ENCODE measurements at places on chromosomes 11 and 22. TPM values are rescaled to one million over a fixed set of nuclear protein-coding genes. Genes with fewer than 3 reads are reported as not detected.
A peak's percentile ranks its signal among the peaks of the same experiment; 100 is the strongest.

DNA sequence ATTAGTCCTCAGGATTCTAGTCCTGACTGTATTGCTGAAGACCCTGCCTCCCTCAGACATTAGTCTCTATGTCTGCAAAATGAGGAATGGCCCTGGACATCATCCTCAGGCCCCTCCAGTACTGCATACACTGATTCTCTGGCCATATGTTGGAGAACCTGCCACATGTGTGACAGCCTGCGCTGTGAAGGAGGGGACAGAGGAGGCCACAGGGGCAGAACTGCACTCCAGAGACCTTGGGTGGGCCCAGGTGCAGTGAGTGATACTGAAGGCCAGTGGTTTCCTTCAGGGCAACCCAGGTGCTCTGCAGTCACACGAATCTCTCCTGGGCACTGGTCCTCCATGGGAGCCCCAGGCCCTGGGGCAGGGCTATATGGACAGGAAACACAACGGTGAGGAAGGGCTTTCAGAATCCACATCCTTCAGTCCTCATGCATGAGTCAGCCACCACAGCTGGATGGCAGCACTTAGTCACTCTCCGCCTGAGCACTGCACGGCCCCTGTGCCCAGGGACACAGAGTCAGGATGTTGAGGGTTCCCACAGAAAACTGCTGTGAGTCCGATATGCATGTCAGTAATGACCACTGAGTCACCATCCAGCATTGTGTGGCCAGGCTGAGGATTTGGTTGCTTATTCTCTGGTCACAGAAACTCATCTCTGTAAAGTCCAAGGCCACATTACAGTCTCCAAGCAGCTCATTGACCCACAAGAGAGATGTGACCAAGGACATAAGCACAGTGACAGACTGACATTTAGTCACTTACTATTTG, 39.7 kb downstream of the ME3 start:
- H3K4me3 ChIP-seq = no peak overlapping the region
- no peaks in the 10 kb centered on the region for H3K27me3 ChIP-seq
- no peaks in the 10 kb centered on the region for H3K4me1 ChIP-seq
- H3K27ac ChIP-seq = no peak overlapping the region

DNA sequence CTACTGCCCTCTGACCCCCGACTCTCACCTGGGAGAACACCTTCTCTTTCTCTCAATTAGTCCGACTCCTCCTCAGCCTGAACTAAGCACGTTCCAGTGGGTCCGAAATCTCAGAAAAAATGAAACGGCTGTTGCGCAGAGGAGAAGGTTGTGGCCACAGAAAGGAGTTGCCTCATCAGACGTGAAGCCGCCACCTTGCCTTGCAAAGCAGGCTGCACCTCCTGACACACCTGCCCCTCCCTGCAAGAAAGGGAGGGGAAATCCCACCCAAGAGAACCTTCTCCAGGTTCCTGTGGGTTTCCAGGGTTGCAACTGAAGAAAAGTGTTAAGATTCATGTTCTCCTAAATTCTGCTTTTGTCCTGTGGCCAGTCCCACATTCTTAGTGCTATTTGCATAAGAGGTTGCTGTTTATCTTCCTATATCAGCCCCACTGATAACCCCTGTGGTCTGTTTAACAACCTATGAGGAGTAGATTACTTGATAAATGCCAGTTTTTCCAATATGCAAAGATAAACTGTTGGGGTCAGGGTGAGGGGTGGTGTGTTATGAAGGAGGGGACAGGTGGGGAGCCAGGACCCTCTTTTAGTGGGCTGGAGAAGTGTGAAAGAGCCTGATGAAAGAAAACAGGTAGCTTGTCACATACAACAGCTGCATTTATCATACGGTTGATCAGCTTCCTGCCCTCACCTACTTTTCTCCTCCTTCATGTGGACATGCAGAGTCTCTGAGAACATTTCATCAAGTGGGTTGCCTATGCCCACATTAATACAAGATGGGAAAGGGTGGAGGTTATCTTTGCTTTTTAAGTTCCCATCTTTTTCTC, 18.2 kb downstream of the ZBTB16 start:
- peaks cover 75% of the 10 kb centered on the region for H3K4me1 ChIP-seq
- H3K4me3 ChIP-seq = no peak overlapping the region
- no peaks in the 10 kb centered on the region for H3K36me3 ChIP-seq
- H3K27me3 ChIP-seq = no peaks in the 10 kb centered on the region

GRCh38 chr22:22714600-22715335, 70.4 kb downstream of the GGTLC2 start:
- no peak overlapping the region for H3K27ac ChIP-seq
- no peak overlapping the region for H3K4me3 ChIP-seq
- no peaks in the 10 kb centered on the region for H3K27me3 ChIP-seq
- no peak for DNase-seq
- H3K36me3 ChIP-seq = no peaks in the 10 kb centered on the region

- H3K4me3 ChIP-seq = no peak overlapping the region
- DNase-seq = no peak
- H3K27ac ChIP-seq = no peak overlapping the region
- H3K36me3 ChIP-seq = peaks cover 16% of the 10 kb centered on the region
- H3K4me1 ChIP-seq = no peaks in the 10 kb centered on the region
Observed at GRCh38 chr11:117410861-117411710, 83.4 kb downstream of the CEP164 start.

The NCAM1 gene
- not detected for polyA plus RNA-seq

The RCN1 gene
- 10.2 TPM for polyA plus RNA-seq

DNA sequence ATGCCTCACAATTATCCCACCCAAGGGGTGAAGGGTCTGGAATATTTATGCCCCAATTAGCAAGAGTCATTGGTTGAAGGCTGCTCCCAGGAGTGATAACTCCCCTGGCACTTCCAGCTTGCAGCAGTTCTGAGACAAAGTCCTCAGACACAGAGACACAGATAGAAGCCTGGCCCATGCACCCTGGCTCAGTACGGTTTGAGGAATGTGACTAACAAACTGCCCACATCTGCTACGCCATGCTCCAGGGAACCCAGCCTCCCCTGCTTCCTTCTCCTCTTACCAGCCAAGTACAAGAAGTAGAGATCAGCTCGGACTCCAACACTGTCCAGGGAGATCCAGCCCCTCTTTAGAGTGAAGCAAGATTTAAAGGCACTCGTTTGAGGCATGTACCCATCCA, 48.5 kb upstream of the BMAL1 start:
- no peak for DNase-seq
- no peaks in the 10 kb centered on the region for H3K4me1 ChIP-seq
- H3K27ac ChIP-seq = no peak overlapping the region

DNA sequence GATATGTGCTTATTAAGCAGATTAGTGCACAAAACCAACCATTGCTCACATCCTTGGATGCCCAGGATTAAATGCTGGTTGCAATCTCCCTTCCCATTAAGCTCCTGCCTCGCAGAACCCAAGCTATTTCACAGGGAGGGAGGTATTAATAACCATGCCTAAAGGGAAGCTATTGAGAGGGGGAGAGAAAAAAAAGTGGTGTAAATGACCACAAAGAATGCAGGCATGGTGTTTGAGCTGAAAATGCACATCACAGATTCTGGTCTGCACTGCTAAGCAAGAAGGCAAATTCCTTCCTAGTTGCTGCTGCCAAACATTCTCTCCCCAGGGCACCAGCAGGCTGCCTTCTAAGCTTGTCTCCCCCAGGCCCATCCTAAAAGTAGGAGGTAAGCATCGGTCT, 92.0 kb upstream of the ISX start:
- DNase-seq = no peak
- no peak overlapping the region for H3K4me3 ChIP-seq
- H3K36me3 ChIP-seq = no peaks in the 10 kb centered on the region
- no peaks in the 10 kb centered on the region for H3K27me3 ChIP-seq
- H3K4me1 ChIP-seq = no peaks in the 10 kb centered on the region

The DEPDC7 gene
- 0.37 TPM for polyA plus RNA-seq

The C22orf39 gene
- polyA plus RNA-seq = 58.3 TPM

DNA sequence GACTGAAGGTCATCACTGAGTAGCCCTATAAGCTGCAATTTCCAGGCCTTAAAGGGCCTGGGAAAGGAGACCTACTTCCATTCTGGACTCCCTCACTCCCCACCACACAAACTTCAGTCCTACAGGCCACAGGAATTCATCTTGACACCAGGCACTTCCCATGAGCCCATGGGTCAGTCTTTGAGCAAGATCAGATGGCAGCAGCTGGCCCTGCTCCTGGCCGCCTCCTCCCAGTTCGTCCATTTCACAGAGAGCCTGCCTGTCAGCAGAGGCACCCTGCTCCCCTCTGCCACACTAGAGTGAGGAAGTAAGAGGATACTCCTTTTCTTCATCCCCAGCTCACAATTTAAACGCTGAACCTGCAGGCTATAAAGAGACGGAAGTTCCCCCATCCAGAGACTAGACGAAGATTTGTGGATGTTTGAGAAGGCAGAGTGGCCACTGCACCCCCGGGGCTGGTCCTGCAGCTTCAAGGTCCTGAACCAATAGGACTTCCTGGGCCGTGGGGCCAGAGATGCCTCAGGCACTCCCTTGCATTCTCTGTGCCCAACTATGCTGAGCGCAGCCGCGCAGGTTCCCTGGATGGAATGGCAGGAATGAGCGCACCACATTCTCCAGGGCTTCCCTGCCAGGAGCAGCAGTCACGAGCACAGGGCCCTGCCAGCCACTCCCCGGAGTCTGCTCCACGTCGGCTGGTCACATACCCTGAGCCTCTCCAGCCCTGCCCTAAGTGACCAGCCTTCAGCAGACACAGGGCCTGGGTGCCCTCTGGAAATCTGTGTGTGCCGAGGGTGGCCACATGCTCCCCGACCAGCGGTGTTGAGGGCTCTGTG, 33.5 kb upstream of the BID start:
- DNase-seq = no peak
- no peaks in the 10 kb centered on the region for H3K27me3 ChIP-seq
- H3K4me3 ChIP-seq = no peak overlapping the region

DNA sequence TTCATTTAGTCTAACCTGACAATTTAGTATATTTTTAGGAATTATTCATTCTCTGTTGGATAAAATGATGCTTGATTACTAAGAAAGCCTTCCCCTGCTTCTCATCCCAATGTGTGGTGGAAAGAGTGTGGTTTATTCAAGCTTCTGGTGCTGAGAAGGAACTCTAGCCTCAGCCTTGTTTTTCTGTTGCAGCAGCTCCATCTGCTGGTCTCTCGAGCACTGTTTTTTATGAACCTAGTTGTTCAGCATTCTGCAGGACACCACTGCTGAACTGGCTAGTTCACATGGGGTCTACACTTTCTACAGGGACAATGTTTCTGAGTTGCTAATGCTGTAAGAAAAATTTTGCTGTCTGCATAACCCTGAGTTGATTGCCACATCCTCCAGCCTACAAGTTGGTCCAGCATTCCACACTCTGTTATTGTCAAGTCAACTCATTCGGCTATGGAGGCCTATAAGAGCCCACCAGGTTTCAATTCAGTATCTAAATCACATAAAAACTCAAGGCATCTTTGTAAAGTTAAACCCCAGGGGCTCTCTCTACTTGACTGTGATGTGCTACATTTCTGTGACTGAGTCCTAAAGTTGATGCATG, 14.3 kb downstream of the OR2AG2 start:
- peak; percentile 61 for DNase-seq
- peaks cover 6% of the 10 kb centered on the region for H3K4me1 ChIP-seq
- no peak overlapping the region for H3K27ac ChIP-seq
- no peaks in the 10 kb centered on the region for H3K27me3 ChIP-seq
- H3K4me3 ChIP-seq = no peak overlapping the region

GRCh38 chr22:46443850-46444389, 93.5 kb downstream of the CELSR1 start:
- no peaks in the 10 kb centered on the region for H3K27me3 ChIP-seq
- H3K4me1 ChIP-seq = no peaks in the 10 kb centered on the region
- no peak overlapping the region for H3K4me3 ChIP-seq
- no peak overlapping the region for H3K27ac ChIP-seq
- DNase-seq = no peak
- H3K36me3 ChIP-seq = no peaks in the 10 kb centered on the region

DNA sequence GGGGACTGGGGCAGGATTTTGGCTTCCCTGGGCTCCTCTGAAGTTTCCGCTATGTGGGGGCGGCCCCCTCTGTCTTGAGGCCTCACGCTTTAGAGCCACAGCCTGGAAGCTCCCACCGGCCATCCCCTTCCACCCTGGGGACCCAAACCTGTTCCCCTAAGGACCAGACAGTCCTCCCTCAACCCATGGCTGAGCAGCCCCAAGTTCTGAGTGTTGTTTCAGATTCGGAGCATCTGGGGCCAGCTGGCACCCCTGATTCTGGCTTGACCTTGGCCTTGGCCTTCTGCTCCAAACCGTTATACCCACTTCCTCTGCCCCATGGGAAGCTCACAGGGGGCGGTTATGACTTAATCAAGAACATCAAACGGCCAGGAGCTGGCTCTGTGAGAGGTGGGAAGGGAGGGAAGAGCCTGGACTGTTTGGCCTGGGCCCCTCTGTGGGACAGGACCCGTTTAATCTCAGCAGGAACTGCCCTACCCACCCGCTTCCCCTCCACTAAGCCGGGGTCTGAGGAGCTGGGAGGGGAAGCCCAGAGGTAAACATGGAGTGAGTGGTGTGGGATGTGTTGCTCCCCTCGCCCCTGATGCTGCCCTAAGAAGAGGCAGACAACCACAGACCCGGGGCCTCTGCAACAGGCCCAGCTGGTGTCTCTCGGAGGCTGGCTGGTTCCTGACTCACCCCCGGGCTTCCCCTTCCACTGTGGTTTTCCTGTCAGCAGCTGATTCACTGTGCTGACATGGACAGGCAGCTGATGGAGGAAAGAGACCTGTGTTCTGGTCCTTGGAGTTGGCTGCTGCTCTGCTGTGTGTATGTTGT, 3.4 kb downstream of the CD82 start:
- H3K27me3 ChIP-seq = no peaks in the 10 kb centered on the region
- DNase-seq = peak; percentile 84
- peak overlapping the region; percentile 97 for H3K4me3 ChIP-seq

- no peaks in the 10 kb centered on the region for H3K36me3 ChIP-seq
- H3K4me1 ChIP-seq = peaks cover 87% of the 10 kb centered on the region
- H3K27ac ChIP-seq = peak overlapping the region; percentile 85
- H3K4me3 ChIP-seq = no peak overlapping the region
Observed at GRCh38 chr11:128343870-128344269, 243.5 kb downstream of the ETS1 start.

The MS4A1 gene
- 10.2 TPM for polyA plus RNA-seq

Measured in CD4-positive, alpha-beta memory T cell (primary cell).